Fibroblast of upper back skin (primary cell): ENCODE measurements at places on chromosomes 7 and 10.
A peak's percentile ranks its signal among the peaks of the same experiment; 100 is the strongest.

DNA sequence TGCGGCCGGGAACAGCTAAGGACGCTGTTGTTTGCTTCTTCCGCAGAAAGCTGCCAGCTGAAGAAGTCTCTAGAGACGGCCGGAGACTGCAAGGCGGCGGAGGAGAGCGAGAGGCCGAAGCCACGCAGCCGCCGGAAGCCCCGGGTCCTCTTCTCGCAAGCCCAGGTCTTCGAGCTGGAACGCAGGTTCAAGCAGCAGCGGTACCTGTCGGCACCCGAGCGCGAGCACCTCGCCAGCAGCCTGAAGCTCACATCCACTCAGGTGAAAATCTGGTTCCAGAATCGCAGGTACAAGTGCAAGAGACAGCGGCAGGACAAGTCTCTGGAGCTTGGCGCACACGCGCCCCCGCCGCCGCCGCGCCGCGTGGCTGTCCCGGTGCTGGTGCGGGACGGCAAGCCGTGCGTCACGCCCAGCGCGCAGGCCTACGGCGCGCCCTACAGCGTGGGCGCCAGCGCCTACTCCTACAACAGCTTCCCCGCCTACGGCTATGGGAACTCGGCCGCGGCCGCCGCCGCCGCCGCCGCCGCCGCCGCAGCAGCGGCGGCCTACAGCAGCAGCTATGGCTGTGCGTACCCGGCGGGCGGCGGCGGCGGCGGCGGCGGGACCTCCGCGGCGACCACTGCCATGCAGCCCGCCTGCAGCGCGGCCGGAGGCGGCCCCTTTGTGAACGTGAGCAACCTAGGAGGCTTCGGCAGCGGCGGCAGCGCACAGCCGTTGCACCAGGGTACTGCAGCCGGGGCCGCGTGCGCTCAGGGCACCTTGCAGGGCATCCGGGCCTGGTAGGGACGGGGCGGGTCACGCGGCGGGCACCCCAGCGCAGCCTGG, 2.4 kb downstream of the NKX2-3 start:
- DNase-seq = no peak

GRCh38 chr7:112092709-112093395, 113.3 kb downstream of the DOCK4 start:
- no peak for DNase-seq

GRCh38 chr7:53504914-53505313, 469.5 kb downstream of the POM121L12 start:
- no peak for DNase-seq

- peak; percentile 34 for DNase-seq
These were observed 24.6 kb downstream of the HIPK2 start for GRCh38 chr7:139753081-139753692.

- no peak for DNase-seq
These were observed 332.5 kb upstream of the ETV1 start for GRCh38 chr7:14321947-14322346.

- peak; percentile 51 for DNase-seq
These were observed 169.2 kb downstream of the HGF start for GRCh38 chr7:81600608-81601007.

DNA sequence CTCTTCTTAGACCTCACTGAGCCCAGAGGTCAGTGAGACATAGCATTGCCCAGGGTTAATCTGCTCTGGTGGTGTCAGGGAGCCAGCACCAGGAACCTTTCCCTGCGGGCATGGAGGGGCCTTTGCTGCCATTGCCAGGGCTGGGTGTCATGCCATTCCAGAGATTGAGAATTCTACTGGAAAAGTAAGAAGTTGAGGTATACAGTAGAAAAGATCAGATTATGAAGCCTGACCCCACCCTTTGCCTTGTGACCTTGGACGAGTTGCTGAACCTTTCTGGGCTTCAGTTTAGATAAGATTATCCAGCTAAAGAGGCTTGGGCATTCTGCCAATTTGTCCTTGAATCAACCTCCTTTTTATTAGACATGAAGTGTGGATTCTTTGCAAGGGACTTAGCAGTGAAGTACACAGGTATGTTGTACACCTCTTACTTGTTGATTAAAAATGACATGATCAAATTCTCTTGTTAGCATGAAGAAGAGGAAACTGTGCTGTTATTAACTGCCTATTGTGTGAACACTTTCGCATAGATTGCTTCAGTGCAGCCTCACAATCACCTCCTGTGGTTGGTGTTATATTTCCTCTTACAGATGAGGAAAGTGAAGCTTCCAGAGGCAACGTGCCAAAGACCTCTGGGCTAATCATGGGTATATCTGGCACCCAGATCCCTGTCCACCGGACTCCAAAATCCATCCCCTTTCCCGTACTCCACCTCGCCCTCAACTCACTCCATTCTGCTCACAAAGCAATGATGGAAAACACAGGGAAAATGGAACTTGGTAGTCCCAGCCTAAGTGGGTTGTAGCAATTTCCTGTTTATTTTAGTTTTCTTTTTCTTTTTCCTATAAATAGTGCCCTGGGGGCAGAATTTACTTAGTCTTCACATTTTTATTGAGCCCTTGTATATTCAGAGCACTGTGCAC, 151.3 kb downstream of the CAMK1D start:
- DNase-seq = no peak

GRCh38 chr7:132930881-132931280, 151.0 kb downstream of the CHCHD3 start:
- peak; percentile 9 for DNase-seq

DNA sequence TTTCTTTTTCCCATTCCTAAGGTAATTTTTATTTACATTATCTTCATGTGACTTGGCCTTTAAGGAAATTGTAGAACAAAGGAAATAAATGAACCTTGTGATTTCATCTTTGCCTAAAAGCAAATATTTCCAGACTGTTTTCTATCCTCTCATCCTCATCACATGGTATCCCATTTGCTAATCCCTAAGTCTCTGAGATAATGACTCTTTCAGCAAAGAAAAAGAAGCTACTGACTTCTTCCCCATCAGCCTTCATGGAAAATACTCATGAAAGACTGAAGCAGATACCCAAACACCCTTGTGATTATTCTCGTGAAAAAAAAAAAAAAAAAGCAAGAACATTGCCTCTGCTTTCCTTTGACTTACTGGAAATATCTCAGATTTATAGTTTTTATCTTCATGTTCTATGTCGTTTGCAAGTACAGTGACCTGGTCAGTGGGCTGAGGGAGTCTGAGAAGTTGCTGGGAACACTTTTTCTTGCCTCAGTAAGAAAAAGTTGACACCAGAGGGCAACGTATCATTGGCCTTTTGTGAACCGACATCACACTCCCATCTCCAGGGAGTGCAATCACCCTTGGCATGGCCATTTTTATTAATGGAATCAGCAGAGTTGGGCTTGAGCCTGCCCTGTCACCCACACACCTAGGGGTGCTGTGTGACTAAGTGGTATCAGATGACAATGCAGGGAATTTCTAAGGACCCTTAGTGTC, 246.0 kb upstream of the KMT2E start:
- DNase-seq = no peak

- DNase-seq = no peak
These were observed 14.2 kb upstream of the DYNC1I1 start for GRCh38 chr7:95758187-95758586.

DNA sequence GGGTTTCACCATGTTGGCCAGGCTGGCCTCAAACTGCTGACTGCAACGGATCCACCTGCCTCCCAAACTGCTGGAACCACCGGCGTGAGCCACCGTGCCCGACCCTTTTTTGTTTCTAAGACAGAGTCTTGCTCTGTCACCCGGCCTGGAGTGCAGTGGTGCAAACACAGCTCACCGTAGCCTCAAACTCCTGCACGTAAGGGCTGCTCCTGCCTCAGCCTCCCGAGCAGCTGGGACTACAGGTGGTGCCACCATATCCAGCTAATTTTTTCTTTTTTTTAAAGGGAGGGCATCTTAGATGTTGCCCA, 36.4 kb downstream of the ADAP1 start:
- no peak for DNase-seq

DNA sequence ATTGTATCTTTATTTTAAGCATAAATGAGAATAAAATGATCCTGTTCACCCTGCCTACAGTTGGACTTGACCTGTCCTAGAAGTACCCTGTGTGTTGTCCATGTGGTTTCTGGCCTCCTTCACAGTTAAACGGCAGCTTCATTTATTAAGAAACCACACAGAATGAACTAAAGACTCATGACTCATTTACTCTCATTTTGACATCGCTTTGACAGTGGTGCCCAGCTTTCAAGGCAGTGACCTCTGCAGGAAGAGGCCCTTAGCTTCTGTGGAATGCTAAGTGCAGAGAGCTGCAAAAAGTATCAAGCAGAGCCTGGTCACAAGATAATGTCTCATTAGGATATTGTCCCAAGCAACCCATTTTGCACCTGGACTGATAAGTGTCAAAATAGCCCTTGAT, 93.4 kb downstream of the AVL9 start:
- peak; percentile 79 for DNase-seq

DNA sequence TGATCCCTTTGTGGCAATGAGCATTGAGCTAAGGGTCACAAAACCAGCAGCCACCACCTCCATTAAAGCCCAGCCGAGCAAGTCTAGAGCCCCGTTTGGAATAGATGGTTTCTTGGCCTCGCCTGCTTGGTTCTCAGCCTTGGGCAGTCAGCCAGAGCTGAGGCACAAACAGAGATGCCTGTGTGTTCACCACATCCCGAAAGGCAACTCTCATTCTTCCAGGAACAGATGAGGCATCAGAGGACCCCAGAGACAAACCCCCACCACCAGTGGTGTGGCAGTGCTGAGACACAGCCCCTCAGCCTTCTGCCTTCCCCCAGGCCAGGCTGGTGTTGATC, 203.3 kb upstream of the ZMIZ1 start:
- DNase-seq = peak; percentile 21

DNA sequence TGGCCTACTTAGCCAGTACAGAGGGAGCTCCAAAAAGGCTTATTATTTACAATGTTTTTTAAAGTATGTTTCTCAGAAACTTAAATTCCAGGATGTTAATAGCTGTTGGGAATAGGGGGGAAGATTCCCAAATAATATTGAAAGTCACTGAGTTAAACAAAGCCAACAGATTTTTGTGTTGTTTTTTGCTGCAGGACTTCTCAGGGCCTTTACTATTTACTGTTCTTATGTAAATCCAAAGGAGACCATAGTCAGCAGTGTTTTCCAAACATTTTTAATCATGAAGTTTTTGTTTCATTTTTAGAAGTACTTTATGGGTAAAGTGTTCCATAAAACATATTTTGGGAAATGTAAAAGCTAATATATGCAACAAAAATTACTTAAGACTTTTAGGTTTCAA, 100.4 kb upstream of the GSDME start:
- no peak for DNase-seq

- peak; percentile 69 for DNase-seq
These were observed 711.2 kb upstream of the KCND2 start for GRCh38 chr7:119561751-119562150.

DNA sequence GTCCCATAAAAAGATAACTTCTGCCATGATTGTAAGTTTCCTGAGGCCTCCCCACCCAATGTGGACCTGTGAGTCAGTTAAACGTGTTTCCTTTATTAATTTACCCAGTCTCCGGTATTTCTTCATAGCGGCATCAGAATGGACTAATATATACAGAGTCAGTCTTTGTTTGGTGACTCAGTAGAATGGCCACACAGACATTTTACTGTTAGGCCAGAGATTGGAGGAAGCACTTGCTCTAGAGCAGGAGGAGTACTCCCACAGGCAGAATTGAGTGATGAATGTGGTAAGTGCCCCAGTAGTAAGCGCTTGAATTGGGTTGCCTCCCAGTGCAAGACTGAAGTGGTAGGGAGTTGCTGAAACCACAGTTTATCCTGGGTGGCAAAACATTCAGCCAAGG, 149.5 kb upstream of the SMIM30 start:
- DNase-seq = no peak

GRCh38 chr7:106045139-106045538, 67.0 kb downstream of the SYPL1 start:
- DNase-seq = no peak

GRCh38 chr7:17146621-17147020, 151.8 kb upstream of the AHR start:
- DNase-seq = no peak

DNA sequence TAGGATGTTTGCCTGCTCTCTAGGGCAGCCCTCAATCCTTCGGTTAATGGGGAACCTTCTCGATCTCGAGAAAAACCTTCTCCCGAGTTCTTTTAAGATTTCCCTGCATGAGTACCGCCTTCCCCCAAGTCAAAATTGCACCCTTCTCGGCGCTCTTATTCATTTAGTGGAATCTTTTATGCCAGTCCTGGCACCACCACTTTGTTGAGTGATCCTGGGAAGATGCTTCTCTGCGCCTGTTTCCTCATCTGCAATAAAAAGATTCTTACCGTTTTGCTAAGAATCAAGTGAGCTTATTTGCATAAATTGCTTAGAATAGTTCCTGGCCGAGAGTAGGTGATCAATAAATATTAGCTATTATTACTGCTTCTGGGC, 697 bp downstream of the ARPC1A start:
- DNase-seq = no peak

DNA sequence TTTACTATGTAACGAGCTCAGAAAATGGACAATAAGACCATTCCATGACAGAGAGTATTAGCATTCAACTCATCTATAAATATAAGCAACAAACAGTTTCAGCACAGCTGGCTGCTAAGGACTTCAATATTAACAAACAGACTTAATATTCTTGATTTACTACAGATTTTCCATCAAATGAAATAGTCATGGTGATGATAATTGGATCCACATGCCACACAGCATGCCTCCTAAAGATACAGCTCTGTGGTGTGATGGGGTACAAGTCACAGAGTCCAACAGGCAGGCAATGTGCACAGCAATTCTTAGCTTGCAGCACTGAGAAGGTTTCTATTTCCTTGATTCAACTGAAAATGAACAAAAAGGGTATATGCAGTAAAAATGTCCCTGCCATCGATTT, 54.0 kb downstream of the DOCK4 start:
- DNase-seq = peak; percentile 52

DNA sequence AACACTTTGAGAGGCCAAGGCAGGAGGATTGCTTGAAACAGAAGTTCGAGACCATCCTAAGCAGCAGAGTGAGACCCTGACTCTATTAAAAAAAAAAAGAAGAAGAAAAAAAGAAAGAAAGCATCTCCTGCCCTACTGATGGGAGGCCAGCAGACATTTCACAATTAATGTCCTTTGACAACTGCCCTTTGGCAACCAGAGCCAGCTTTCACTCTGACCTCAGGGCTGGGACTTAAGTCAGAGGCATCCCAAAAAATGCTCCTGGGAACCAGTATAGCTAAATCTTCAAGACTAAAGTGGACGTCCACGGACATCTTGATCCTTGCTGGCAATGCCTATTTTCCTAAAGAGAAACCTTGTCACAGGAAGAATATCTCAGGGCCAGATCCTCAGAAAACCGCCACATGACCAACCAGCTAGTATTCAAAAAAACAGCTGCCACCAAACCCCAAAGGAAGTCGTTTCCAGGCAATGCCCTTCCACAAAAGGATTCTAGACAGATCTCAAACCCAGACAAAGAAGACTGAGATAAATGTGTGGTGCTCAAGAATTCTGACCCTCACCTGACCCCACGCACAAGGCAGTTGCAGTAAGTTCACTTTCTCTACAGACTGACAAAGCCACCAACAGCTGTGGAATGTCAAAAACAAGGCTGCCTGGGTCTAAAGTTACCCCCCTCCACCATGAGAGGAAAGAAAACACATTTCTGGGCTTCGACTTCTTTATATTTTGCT, 18.4 kb downstream of the GFRA1 start:
- peak; percentile 70 for DNase-seq
